Germinal center (tissue), 1 donor: ENCODE measurements at places on chromosomes 1 and 21.

GRCh38 chr1:156551066-156551643 lies 21.2 kb downstream of the IQGAP3 start:
- DNase-seq, result peak; percentile 50

GRCh38 chr1:84603941-84604830 lies 29.9 kb upstream of the CTBS start:
- no peak for DNase-seq

- DNase-seq, result no peak
These were observed 3.3 kb downstream of the GCSAML start for GRCh38 chr1:247552231-247552630.

GRCh38 chr1:48526008-48526710 lies 54.2 kb upstream of the SPATA6 start:
- no peak for DNase-seq

- peak; percentile 48 for DNase-seq
These were observed 13.4 kb downstream of the PLEKHO1 start for GRCh38 chr1:150162862-150163706.

DNA sequence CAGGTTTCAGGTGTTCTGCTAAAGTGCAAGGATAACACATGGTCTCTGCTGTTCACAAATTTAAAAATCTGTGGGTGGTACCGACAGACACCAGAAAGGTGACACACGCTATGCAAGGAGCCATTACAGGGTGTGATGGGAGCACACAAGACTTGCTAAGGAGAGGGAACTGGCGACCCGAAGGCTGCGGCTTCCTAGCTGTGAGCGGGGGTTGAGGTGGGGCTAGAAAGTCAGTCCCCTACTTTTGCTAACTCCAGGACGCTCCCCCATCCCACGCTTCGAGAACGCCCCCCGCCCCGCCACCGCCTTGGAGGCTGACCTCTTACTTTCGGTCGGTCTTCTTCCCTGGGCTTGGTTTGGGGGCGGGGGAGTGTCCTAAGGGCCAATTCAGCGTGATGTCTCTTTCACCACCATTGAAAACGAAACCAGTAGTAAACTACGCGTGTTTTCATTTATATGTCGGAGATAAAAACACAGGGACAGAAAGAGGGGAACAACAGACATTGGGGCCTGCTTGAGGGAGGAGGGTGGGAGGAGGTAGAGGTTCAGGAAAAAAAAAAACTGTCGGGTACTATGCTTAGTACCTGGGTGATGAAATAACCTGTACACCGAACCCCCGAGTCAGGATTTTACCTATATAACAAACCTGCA lies 1.1 kb downstream of the CKS1B start:
- peak; percentile 31 for DNase-seq

DNA sequence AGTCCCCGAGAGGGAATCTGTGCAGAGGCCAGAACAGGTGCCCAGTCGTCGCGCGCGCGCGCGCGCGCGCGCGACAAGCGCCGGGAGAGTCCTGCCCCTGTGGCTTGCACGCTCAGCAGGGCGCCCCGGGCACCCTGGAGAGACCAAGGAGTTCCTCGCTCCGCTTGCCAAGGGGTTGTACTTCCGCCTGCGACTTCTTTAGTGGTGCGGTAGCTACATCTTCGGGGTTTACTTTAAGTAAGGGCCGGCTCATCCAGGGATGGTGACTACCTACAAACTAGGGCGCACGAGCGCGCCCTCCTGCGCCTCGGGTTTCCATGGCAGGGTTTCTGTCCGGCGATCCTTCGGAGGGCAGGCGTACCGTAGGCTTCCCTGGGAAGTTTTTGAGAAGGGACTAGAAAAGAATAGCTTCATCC lies 1.4 kb downstream of the LHX4 start:
- peak; percentile 63 for DNase-seq

- no peak for DNase-seq
These were observed 9.6 kb upstream of the POU2F1 start for GRCh38 chr1:167210966-167211674.

DNA sequence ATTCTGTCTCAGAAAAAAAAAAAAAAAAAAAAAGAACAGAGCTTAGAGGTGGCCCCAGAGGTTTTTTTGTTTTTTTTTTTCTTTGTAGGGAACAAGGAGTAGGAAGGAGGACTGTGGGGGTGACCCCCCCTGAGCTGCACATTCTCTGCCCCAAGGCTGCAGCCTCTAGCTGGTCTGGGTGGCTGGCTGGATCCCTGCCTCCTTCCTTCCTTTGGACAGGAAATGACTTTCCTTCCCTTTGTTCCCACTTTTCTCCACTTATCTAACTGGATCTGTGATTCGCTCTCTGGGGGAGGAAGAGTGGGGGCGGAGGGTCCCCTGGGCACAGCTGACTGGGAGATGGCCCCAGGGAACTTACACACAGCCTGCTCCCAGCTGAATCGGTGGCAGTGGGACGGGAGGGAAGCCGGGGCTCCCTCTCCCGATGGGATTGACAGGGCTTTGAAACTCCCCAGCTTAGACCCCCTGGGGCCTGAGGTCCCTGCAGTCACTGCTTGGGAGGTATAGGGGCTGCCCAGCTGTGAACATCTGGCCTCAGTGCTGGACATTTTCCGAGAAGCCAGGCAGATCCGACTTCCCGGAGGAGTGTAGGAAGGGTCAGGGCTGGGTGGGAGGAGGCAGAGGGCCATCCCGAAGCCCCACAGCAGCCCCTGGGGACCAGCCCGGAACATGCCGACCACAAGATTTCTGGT lies 2.1 kb downstream of the FBLIM1 start:
- DNase-seq, result no peak

DNA sequence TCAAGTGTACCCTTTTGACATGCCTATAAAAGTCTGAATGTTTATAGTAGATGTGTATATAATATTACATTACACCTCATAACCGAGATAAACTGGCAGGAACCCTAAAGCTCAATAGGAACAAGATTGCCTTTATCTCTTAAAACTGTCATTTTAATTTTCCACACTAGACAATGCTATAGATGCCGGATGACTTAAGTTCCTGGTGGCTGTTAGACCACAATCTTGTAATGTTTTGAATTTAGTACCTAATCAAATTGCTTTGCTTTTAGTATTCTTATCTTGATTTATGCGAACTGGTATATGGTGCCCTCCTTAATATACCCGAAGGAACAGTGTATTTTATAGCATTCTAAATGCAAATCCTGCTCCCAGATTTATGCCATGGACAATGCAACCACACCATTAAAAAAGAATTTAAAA lies 1397.0 kb upstream of the ADGRL4 start:
- DNase-seq, result no peak

DNA sequence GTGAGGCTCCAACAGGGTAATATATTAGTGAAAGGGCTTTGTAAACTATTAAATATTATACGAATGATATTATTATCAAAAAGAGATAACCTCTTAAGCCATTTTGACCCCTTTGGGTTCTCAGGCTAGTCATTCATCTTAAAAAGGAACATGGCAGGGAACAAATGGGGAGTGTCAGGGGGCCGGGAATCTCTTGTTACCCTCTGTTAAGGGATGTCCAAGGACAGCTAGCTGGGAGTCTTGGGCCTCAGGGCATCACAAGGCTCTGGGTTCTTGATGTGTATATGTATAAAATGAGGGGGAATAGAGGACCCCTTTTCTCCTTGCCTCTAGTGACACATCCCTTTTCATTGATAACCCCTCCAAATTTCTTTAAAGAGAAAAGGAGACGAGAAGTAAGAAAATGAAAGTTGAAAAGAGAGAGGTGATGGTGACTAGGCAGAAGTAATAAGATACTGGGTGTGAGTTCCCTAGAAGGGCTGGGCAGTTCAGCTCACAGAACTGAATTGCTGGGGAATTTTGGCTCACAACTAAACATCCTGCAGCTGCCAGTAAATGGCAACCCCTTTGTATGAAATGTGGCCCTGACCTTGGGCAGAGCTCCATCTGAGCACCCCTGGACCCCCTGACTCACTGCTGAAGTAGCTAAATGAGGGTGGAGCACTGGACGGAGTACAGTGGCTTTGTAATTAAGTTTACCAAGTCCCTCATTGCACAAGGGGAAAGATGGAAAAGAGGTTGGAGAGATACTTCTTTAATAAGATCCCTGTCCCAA lies 20.0 kb upstream of the ZNF326 start:
- no peak for DNase-seq

DNA sequence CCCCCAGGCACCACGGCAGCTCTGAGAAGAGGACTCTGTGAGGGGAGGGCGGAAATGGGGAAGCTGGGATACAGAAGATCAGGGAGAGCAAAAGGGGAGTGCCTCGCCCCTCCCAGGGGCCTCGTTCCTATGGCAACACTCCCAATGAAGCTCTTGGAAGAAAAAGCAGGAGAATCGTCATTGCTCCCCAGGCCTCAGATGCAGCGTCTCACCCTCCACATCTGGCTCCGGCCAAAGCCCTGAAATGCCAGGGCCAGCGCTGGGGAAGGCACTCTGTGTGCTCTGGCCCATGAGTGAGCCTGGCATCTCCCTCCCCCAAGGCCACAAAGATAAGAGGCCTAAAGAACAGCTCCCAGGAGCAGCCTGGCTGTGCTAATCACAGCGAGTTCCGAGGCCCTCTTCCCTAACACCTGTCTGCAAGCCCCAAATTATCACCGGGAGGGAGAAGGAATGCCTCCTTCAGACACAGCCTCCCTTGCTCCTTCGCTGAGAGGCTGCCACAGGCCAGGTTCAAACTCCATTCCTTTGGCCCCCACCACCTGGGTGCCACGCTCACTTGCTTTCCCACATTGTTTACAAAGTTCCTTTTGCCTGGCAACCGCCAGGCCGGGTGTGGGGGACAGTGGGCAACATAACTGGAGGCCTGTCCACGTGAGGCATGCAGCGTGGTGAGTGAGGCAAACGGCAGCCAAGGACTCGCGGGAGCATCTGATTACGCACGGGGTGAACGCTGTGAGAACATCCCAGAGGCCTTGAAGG lies 27.8 kb downstream of the ECE1 start:
- no peak for DNase-seq

GRCh38 chr1:155076371-155076770 lies 2.3 kb upstream of the EFNA3 start:
- no peak for DNase-seq

GRCh38 chr1:201626629-201627275 lies 87.8 kb downstream of the NAV1 start:
- DNase-seq, result no peak

DNA sequence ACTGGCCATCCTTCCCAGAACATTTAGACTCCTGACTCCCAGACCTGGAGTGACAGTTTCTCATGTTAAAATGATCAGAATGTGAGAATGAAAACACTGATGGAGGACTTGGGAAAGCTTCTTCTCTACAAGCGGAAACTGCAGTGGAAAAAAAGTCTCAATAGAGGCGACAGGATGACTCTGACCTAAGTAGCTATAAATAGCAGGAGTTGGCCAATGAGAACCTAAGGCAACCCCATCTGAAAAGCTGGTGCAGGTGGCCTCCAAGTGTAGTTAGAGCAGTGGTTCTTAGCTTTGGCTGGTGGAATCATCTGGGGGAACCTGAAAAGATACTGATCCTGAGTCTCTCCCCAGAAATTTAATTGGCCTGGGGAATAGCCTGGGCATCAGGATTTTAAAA lies 44.2 kb upstream of the EXOSC10 start:
- no peak for DNase-seq

GRCh38 chr21:42835611-42836401 lies 43.5 kb downstream of the WDR4 start:
- no peak for DNase-seq

DNA sequence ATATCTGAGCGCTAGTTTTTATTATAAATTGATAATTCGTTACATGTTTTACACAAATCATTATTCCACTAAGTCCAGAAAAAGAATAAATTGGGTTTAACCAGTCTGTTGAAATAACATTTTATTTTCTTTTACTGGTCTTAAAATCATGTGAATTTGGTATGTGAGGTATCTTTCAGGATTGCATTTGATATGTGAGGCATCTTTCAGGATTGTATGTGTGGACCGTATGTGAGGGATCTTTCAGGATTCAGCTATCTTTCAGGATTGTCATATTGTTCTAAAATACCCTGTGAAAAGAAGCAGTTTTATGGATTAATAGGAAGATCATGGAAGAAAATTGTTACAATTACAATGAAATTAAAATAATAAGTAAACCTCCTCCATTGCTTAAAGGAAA lies 42.9 kb downstream of the USP25 start:
- DNase-seq, result no peak

DNA sequence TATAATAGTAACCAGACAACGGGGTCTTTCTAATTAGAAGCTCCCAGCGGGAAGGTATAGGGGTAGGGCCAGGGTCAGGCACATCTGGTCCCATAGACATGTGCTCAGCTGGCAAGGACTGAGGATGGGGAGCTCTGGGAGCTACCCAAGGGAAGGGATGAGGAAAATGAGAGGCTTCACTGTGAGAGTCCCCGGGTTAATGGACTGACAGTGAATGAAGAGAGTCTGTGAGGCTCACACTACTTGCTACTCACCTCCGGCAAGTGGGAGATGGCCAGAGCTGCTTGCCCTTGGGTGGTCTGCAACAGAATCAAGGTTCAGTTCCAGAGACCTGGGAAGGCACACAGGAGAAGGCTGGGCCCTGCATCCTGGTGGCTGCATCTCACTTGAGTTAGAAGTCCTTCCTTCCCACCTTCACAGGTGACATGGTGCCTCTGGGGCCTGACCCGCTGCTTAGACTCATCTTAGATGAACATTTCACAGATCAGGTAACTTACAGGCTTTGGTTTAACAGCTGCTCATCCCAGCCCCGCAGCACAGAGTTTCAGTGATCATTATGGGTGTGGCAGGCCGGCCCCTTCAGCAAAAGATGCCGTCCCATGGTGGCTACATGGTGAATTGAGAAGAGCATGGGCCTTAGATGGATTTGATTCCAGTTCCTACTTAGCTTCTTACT lies 31.7 kb downstream of the EIF2D start:
- DNase-seq, result no peak

GRCh38 chr1:8856689-8857412 lies 21.6 kb downstream of the ENO1 start:
- no peak for DNase-seq

- no peak for DNase-seq
These were observed 189.1 kb downstream of the FGGY start for GRCh38 chr1:59485949-59486348.

DNA sequence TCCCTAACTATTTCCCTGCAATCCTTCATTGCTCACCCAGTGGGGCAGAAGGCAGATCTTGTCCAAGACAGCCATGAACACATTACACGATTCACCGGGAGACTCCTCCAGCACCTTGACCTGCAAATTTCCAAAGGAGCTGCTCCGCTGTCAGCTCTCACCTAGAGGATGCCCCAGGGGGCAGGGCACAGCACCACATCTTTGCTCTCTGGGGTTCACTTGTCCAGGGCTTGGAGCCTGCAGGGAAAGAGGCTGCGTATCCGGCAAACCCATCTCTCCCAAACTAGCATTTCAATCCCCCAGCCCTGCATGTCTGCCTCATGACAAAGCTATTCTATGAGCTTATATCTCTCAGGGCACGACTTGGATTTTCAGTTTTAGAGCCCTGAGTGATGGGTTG lies 35.1 kb upstream of the OLIG2 start:
- no peak for DNase-seq

- DNase-seq, result no peak
These were observed 27.2 kb upstream of the ITLN2 start for GRCh38 chr1:160981584-160982411.
